ENCODE measurements at places on chromosomes 11 and 22. TPM values are rescaled to one million over a fixed set of nuclear protein-coding genes. Genes with fewer than 3 reads are reported as not detected.

Gene C11orf21
- total RNA-seq, result 9.4 TPM

Gene SLC16A8
- total RNA-seq, result 0.35 TPM

Gene FGF3
- not detected for total RNA-seq

Gene DUSP8
- total RNA-seq, result 4.0 TPM

Gene CNTN5
- total RNA-seq, result not detected

Gene IGF2
- total RNA-seq, result 3.3 TPM

Gene FGF19
- total RNA-seq, result not detected

Gene PAMR1
- not detected for total RNA-seq

Gene GLYATL1
- total RNA-seq, result not detected

Gene MMP27
- total RNA-seq, result not detected

Gene WEE1
- total RNA-seq, result 46.9 TPM

Gene FDXACB1
- 12.7 TPM for total RNA-seq

Gene BDNF
- total RNA-seq, result not detected

Gene PHF21B
- total RNA-seq, result not detected

Gene RGL4
- total RNA-seq, result 4.8 TPM

Gene SPON1
- total RNA-seq, result 0.81 TPM

Gene RFPL1
- total RNA-seq, result not detected

Gene RIMBP3C
- 0.37 TPM for total RNA-seq

Gene DCHS1
- total RNA-seq, result 0.89 TPM

Gene PKNOX2
- total RNA-seq, result not detected

Gene SERPING1
- not detected for total RNA-seq

Gene OR51B5
- not detected for total RNA-seq

Gene KCTD14
- 0.20 TPM for total RNA-seq

Gene FBXO3
- total RNA-seq, result 17.1 TPM

Gene PLAAT3
- total RNA-seq, result 13.9 TPM

Gene FXYD2
- 8.0 TPM for total RNA-seq
